ENCODE measurements at places on chromosomes 3 and 15. TPM values are rescaled to one million over a fixed set of nuclear protein-coding genes. Genes with fewer than 3 reads are reported as not detected.

SCN11A gene
- total RNA-seq, result 0.04 TPM

RYR3 gene
- 0.83 TPM for total RNA-seq

SGO1 gene
- 1.6 TPM for total RNA-seq

NOX5 gene
- 0.29 TPM for total RNA-seq

- DNase-seq, result no peak
Observed at GRCh38 chr15:85499371-85499887, 119.0 kb downstream of the AKAP13 start.

GRCh38 chr3:169350228-169350627, 313.3 kb downstream of the MECOM start:
- DNase-seq, result no peak

- DNase-seq, result peak; percentile 12
Observed at GRCh38 chr3:56776556-56776950, 25.2 kb downstream of the ARHGEF3 start.

DNA sequence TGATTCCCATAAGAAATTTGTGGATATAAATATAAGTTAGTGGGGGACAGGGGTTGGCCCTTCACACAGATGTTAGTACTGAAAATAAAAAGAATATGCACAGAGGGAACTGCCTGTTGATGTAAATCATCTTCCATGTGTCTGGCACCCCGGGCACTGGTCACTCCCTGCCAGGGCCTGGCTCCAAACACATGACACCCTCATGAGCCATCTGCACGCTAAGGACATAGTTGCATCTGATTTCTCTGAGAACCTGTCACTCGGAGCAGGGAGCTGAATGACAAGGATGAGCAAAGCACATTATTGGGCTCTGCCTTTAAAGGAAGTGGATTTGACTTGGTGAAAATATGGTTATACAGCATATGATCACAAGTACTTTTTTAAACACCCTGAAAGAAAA, 66.2 kb upstream of the TSC22D2 start:
- no peak for DNase-seq

- DNase-seq, result no peak
Observed at GRCh38 chr3:16501376-16501775, 12.1 kb downstream of the RFTN1 start.

DNA sequence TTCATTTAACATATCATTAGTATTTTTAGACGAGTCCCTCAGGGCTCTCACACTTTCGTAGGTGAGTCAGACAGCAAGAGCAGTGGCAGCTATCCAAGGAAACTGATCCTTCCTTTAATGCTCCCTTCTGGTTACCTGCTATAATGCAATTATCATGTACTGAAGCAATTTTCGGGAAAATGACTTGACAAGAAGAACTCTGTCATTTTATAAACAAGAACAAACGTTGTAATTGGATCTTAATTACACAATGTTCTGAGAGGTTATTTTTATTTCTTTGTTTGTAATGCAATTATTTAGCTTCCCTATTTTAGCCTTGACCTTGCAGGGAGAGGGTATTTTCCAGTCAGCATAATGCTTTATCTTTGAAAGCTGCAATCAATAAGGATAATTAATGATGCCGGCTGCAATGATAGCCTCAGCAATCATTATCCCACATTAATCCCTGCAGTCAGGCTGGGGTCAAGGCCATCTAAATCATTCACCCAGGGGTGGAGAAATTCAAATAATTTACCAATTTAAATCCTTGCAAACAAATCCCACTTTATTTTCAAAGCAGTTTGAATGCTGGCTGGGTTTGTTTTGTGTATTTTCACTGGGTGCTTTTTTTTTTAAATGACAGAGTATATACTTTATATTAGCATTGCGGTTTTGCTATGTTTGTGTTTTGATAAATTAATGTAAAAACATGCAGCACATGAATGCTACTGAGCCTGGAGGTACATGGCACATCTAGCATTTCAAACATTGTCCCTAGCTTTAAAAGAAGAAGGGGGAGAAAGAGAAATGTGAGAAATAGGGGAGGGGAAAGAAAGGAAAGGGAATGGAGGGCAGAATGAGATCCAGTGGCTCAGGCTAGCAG, 249.9 kb downstream of the SHOX2 start:
- DNase-seq, result no peak

DNA sequence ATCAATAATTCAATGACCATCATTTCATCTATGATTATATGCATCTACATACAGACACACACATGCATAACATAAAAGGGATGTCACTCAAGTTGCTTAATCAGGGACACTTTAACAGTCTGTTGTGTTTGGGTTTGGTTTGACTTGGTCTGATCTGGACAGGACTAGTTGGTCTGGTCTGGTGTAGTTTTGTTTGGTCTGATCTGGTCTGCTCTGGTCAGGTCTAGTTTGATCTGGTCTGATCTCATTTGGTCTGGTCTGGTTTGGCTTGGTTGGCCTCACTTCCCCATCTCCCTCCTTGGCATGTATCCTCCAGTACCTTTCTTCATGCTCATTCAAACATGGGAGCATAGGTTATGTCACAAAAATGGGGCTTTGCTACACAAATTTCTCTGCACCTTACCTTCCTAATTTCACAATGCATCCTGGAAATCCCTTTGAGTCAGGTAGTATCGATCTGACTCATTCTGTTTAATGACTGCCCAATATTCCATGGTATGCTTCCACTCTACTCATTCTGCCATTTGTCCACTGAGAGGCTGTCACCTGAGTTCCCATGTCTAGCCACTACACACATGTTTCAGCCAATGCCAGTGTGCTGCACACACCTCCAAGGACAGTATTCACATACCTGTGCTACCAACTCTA, 73.0 kb upstream of the TPM1 start:
- DNase-seq, result no peak
